Osteoblast (primary cell): ENCODE measurements at places on chromosomes 4 and X. TPM values are rescaled to one million over a fixed set of nuclear protein-coding genes. Genes with fewer than 3 reads are reported as not detected.

GRCh38 chr4:38046727-38047489 lies 86.7 kb downstream of the PTTG2 start:
- H3K4me1 ChIP-seq: no peaks in the 10 kb centered on the region
- no peak overlapping the region for H3K27ac ChIP-seq
- DNase-seq: no peak
- H3K36me3 ChIP-seq: peaks cover 32% of the 10 kb centered on the region

DNA sequence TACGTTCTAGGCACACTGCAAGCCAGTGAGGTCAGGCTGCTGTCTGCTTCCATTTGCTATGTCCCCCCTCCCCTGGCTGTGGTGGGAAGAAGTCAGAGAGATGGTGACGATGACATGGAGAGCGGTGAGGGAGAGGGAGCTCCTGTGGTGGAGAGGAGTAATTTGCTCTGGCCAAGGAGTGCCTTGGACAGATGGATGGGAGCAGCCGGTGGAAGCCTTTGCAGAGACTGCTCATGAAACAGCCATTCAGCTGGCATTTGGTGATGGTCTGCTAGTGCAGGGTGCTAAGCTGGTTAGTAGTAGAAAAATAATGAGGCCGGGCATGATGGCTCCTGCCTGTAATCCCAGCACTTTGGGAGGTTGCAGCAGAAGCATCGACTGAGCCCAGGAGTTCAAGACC lies 124.1 kb downstream of the FHDC1 start:
- DNase-seq: no peak
- no peaks in the 10 kb centered on the region for H3K4me1 ChIP-seq
- no peaks in the 10 kb centered on the region for H3K36me3 ChIP-seq
- no peak overlapping the region for H3K4me3 ChIP-seq
- H3K27me3 ChIP-seq: no peaks in the 10 kb centered on the region
- no peak overlapping the region for H3K27ac ChIP-seq

DNA sequence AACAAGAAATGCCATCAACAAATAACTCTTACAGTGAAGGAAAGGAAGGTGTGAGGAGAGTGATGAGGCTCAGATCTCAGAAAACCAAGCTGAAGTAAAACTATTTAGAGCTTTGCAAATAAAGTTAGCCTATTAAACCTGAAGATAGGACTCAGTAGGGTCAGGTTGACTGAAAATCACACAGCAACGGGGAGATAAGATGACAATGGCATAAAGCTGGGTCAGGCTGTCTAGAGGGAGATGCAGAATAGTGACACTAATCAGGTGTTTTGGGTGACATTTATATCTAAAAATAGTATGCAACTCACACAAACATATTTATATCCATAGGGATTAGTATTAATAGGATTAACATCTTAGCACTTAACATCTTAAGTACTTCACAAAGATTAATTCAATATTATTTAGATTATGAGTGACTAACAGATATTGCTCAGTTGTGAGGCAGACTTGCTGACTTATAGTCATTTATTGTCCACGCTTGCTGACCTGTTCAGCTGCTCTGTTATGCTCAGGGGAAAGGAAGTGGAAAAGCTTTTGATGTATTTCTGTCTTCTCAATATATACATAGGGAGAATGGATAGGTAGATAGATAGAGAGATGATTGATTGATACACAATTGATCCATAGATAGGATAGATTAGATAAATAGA lies 130.7 kb upstream of the GUCY1A1 start:
- no peak overlapping the region for H3K4me3 ChIP-seq
- no peaks in the 10 kb centered on the region for H3K36me3 ChIP-seq
- no peaks in the 10 kb centered on the region for H3K27me3 ChIP-seq

The PJA1 gene
- 19.4 and 21.0 TPM in 2 replicates for total RNA-seq

DNA sequence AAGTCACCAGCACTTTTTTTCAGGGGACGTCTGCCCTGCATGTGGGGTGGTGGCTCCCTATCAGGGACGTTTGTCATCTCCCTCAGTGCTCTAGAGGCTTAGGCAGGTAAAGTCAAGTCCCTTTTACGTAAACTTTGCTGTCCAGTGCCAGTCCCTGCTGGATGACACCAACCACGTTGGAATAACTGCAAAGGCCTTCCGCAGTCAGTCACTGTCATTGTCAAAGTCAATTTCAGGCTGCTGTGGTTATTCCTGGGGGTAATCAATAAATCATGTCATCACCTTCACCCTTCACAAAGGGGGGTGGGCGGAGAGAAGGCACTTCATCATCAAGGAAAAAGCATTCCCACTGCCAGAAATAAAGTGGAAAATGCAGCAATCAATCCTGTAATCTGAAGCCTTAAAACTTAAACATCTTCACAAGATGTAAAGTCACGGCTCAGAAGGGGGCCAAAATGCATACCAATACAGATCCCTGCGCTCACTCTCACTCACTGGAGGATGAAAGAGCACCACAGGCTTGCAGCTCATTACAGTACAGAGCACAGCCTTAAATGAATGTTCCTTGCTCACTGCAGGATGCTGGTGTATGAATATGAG lies 56.2 kb downstream of the CLDN22 start:
- peaks cover 71% of the 10 kb centered on the region for H3K36me3 ChIP-seq
- H3K27me3 ChIP-seq: no peaks in the 10 kb centered on the region
- DNase-seq: no peak
- peak overlapping the region; percentile 20 for H3K27ac ChIP-seq
- H3K4me3 ChIP-seq: no peak overlapping the region

The CLCN5 gene
- 13.0 and 13.8 TPM in 2 replicates for total RNA-seq

DNA sequence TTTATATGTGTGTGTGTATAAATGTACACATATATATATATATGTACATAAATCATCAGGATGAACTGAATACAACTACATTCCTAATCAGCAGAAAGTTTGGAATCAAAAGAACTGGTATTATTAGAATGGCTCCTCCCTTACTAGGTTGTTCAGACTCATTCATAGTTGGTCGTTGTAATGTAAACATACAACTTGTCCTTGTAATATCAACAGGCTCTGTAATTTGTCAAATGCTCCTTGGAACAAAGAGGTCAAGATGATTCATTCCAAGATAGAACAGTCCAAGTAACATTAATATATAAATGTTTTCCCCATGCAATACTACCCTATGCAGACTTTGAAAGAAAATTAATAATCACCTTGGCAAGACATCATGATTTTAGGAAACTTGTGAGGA lies 351.4 kb upstream of the SMIM31 start:
- no peaks in the 10 kb centered on the region for H3K36me3 ChIP-seq
- H3K4me3 ChIP-seq: no peak overlapping the region
- H3K27ac ChIP-seq: no peak overlapping the region
- no peaks in the 10 kb centered on the region for H3K27me3 ChIP-seq

- H3K4me1 ChIP-seq: no peaks in the 10 kb centered on the region
- no peak for DNase-seq
Measured at GRCh38 chr4:165426823-165427222, 48.0 kb downstream of the CPE start.

The ANK2 gene
- total RNA-seq: 68.4 and 79.6 TPM in 2 replicates

DNA sequence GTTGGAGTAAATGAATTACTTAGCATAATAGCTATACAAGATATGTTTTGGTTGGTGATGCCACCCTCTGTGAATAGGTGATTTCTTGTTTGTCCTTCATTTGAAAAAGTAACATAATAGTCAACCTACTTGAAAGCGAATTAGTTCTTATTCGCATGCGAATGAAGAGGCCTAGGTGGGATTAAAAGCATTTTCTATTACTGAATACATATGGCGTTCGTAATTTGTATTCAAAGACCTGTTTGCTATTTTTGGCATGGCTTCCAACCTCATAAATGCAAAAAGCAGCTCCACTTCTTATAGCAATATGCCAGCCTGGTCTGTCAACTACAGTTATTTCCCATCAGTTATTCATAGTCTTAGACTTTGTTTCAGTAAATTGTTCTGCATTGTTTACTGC lies 261.3 kb downstream of the TENM3 start:
- no peak overlapping the region for H3K27ac ChIP-seq
- no peaks in the 10 kb centered on the region for H3K27me3 ChIP-seq
- H3K4me1 ChIP-seq: no peaks in the 10 kb centered on the region
- H3K36me3 ChIP-seq: no peaks in the 10 kb centered on the region

The GLOD5 gene
- total RNA-seq: not detected in 2 replicates

- H3K36me3 ChIP-seq: no peaks in the 10 kb centered on the region
- H3K27ac ChIP-seq: no peak overlapping the region
- no peaks in the 10 kb centered on the region for H3K4me1 ChIP-seq
- H3K27me3 ChIP-seq: no peaks in the 10 kb centered on the region
- no peak overlapping the region for H3K4me3 ChIP-seq
Measured at GRCh38 chrX:750812-751211, 120.2 kb downstream of the SHOX start.

The SMS gene
- total RNA-seq: 69.2 and 76.0 TPM in 2 replicates

- H3K27ac ChIP-seq: no peak overlapping the region
- no peak for DNase-seq
- no peaks in the 10 kb centered on the region for H3K4me1 ChIP-seq
Measured at GRCh38 chrX:21632027-21632426, 26.1 kb downstream of the KLHL34 start.

DNA sequence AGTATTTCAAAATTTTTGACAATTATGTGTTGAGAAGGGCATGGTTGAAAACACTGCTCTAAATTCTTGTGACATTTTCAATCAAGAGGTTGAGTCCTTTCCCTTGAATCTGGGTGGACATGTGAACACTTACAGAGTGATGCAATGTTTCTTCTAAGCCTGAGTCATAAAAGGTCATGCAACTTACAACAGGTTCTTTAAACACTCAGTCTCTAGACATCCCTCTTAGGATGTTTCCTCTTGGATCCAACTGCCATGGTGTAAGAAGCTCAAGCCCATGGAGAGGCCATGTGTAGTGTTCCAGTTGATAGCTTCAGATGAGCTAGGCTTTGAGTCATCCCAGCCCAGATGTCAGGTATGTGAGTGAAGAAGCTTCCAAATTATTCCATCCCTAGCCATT lies 232.2 kb upstream of the MAOA start:
- no peak overlapping the region for H3K27ac ChIP-seq
- no peaks in the 10 kb centered on the region for H3K36me3 ChIP-seq
- no peak overlapping the region for H3K4me3 ChIP-seq
- H3K27me3 ChIP-seq: no peaks in the 10 kb centered on the region

DNA sequence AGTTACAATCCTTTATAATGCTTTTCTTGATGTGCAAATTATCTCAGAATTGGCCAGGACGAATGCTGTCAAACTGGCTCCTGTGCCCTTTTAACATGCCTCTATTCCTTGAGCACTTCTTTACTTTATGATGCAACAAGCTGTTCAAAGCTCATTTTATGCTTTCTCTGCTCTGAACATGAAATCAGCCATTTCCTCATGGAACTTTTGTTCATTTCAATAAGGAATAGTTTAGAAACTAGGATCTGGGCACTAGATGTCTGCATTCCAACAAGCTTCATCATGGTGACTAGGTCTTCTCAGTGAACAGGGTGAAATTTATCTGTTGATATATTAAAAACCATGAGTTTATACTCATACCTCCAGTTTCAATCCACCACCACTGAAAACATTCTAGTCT lies 87.3 kb upstream of the TEX13A start:
- H3K4me3 ChIP-seq: no peak overlapping the region
- H3K27me3 ChIP-seq: no peaks in the 10 kb centered on the region
- DNase-seq: no peak
- peaks cover 3% of the 10 kb centered on the region for H3K4me1 ChIP-seq
- H3K36me3 ChIP-seq: no peaks in the 10 kb centered on the region

The CITED1 gene
- total RNA-seq: not detected in 2 replicates

- peaks cover 42% of the 10 kb centered on the region for H3K4me1 ChIP-seq
- H3K27me3 ChIP-seq: no peaks in the 10 kb centered on the region
- no peak overlapping the region for H3K4me3 ChIP-seq
- peak; percentile 66 for DNase-seq
- H3K36me3 ChIP-seq: no peaks in the 10 kb centered on the region
Measured at GRCh38 chr4:128354205-128354821, 66.7 kb upstream of the PGRMC2 start.

The LONRF3 gene
- total RNA-seq: 0.36 and 0.59 TPM in 2 replicates

The NCAPG gene
- 4.0 and 5.3 TPM in 2 replicates for total RNA-seq

The SYN1 gene
- under 0.01 TPM in 2 replicates for total RNA-seq

- H3K4me1 ChIP-seq: peaks cover 3% of the 10 kb centered on the region
- no peak overlapping the region for H3K4me3 ChIP-seq
Measured at GRCh38 chr4:20598626-20599025, 101.6 kb upstream of the PACRGL start.

The LNX1 gene
- total RNA-seq: 6.2 and 9.8 TPM in 2 replicates

DNA sequence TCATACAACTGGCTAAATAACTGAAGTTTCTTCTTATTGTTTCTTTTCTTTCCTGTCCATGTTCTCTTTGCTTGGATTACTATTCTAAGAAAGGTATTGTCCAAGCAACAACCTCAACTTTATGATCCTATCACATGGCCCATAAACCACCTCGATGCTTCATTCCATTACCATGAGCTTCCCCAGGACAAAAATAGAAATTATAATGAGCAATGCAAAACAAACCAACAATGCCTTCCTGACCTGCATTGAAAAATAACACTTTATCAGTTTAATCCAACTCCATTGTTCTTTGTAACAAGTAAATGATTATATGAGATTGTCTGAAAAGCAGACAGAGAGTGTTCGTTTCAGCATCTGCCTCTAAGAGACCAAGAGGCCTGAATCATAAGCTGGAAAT lies 148.8 kb downstream of the HS6ST2 start:
- no peaks in the 10 kb centered on the region for H3K4me1 ChIP-seq
- no peak overlapping the region for H3K4me3 ChIP-seq
- no peaks in the 10 kb centered on the region for H3K36me3 ChIP-seq

DNA sequence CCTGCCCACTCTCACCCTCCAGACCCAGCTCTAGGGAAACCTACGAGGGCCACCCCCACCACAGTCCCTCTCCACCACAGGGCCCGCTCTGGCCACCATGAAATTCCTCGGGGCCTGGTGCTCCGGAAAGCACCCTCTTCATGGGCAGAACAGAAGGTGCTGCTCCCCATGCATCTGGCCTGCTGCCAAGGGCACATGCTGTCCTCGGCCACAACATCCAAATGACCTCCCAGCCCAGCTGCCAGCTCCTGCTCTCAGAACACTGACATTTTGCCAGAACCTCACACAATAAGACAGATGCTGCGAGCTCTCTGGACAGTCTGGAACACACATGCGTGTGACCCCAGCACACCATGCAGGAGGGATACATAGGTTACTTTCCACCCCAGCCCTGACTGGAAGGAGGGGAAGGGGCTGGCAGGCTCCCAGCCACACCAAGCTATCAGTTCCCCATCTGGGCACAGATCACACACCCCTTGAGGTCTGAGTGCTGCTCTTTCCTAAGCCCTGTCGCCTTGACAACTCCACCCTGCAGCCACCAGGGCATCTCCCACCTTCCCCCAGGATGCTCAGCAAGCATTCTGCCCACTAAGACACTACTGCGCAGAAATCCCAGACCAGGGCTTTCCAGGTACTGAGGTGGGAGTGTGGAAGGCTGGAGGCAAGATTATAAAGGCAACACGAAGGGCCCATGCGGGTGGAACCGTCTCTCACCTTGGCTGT lies 5.8 kb downstream of the CCNQ start:
- H3K4me1 ChIP-seq: no peaks in the 10 kb centered on the region
- DNase-seq: peak; percentile 69
- H3K4me3 ChIP-seq: no peak overlapping the region
- H3K27ac ChIP-seq: no peak overlapping the region
- no peaks in the 10 kb centered on the region for H3K27me3 ChIP-seq

The STK32B gene
- 1.1 and 2.7 TPM in 2 replicates for total RNA-seq

GRCh38 chr4:114922592-114922933 lies 190.9 kb downstream of the NDST4 start:
- no peak for DNase-seq
- no peaks in the 10 kb centered on the region for H3K36me3 ChIP-seq
- H3K4me1 ChIP-seq: no peaks in the 10 kb centered on the region
- H3K4me3 ChIP-seq: no peak overlapping the region
- no peak overlapping the region for H3K27ac ChIP-seq
- H3K27me3 ChIP-seq: no peaks in the 10 kb centered on the region
